ENCODE measurements at places on chromosomes 5 and 9.
A peak's percentile ranks its signal among the peaks of the same experiment; 100 is the strongest.

DNA sequence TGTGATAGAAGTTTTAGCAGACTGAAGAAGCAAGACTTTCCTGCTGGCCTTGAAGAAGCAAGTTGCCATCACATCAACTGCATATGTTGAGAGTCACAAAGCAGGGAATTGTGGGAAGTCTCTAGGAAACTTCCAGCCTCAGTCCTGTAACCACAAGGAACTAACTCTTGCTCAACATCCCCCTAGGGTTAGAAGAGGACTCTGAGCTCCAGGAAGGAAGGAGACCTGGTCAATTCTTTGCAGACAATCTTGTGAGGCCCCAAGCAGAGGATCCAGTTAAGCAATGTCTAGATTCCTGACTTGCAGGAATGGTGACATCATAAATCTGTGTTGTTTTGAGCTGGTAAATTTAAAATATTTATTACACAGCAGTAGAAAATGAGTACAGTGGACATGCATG lies 18.6 kb upstream of the ZNF366 start:
- no peak for DNase-seq

GRCh38 chr9:98365227-98365669 lies 109.8 kb upstream of the TBC1D2 start:
- DNase-seq, result no peak

GRCh38 chr5:151614565-151614964 lies 23.4 kb upstream of the FAT2 start:
- DNase-seq, result no peak

- no peak for DNase-seq
Measured at GRCh38 chr5:123496892-123497291, 15.1 kb upstream of the CSNK1G3 start.

DNA sequence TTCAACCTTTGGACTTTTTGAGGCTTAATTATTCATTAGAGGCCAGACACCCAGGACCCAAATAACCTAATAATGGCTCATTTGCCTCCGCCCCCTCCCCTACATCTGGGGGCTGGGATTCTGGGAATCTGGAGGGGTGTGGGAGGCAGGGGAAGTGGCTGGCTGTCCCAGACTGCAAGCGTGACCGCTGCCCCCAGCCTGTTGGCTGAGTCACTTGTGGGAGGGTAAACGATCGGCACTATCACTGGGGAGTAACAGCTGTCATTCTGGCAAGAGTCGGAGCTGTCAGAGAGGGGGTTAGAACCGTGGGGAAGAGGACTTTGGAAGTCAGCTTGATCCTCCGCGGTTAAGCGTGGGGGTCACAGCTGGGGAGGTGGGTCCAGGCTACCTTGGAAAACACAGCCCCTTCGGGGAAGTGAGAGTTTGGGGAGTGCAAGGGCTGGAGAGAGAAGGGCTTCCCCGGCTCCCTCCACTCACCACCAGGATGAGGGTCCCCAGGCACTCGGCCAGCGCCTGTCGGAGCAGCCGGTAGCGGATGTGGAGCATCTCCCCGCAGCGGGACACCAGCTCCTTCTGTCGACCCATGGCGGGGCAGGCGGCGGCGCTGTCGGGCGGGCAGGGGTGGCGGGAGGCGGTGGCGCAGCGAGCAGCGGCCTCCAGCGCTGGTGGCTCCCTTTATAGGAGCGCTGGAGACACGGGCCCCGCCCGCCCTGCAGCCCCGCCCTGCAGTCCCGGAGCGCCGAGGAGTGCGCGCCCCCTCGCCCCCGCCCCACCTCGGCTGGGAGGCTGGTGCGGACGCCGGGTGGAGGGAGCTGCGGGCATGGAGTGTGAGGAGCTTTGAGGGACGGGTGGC lies at the start of gene AQP3:
AQP3 (minus strand) TSS at position 648 of the 853 bp plus-strand sequence; CDS start at position 585, 63 bp downstream.
- peak; percentile 19 for DNase-seq

GRCh38 chr9:76161106-76161505 lies 233.1 kb downstream of the RFK start:
- no peak for DNase-seq

DNA sequence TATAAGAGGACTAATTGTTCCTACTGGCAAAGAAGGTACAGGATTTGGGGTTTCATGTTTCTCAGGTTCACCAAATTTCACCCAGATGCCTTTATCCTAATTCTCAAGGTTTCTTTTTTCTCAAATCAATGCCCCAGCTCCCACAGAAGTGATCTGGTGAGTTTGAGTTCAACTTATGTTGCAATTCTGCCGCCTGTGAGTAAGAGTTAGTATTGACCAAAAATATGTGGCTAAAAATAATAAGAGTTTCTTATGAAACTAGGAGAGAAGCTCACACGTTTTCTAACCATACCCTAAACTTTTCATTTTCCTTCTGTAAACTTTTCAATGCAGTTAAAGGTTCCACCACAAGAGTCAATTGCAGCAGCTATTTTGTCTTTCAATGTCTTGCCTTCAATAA lies 15.1 kb downstream of the SLCO6A1 start:
- no peak for DNase-seq

- no peak for DNase-seq
Measured at GRCh38 chr9:82132024-82132423, 143.5 kb downstream of the SPATA31D1 start.

- DNase-seq, result no peak
Measured at GRCh38 chr9:135240871-135241311, 153.4 kb downstream of the OLFM1 start.

- no peak for DNase-seq
Measured at GRCh38 chr9:5459289-5459829, 9.0 kb downstream of the CD274 start.

GRCh38 chr5:168940712-168941111 lies 360.2 kb downstream of the SLIT3 start:
- no peak for DNase-seq

GRCh38 chr5:35073160-35073559 lies 25.4 kb upstream of the AGXT2 start:
- DNase-seq, result no peak

GRCh38 chr9:97773723-97774122 lies 76.6 kb upstream of the XPA start:
- no peak for DNase-seq

DNA sequence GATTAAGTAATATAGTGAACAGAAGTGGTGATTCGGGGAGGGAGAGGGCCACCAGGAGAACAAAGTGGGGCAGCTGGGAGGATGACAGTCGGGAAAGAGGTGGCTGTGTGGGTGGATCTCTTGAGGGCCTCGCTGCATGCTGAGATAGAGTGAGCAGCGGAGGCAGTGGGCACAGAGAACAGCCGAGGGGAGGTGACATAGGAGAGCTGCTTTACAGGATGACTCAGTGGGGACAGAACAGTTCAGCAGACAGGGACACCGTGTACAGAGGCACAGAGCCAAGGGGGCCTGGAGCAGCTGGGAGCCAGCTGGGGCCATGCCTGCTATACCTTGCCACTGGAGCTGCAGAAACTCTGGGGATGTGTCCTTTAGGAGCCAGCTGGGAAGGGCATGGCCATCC lies 273.9 kb downstream of the GADD45G start:
- DNase-seq, result peak; percentile 97

DNA sequence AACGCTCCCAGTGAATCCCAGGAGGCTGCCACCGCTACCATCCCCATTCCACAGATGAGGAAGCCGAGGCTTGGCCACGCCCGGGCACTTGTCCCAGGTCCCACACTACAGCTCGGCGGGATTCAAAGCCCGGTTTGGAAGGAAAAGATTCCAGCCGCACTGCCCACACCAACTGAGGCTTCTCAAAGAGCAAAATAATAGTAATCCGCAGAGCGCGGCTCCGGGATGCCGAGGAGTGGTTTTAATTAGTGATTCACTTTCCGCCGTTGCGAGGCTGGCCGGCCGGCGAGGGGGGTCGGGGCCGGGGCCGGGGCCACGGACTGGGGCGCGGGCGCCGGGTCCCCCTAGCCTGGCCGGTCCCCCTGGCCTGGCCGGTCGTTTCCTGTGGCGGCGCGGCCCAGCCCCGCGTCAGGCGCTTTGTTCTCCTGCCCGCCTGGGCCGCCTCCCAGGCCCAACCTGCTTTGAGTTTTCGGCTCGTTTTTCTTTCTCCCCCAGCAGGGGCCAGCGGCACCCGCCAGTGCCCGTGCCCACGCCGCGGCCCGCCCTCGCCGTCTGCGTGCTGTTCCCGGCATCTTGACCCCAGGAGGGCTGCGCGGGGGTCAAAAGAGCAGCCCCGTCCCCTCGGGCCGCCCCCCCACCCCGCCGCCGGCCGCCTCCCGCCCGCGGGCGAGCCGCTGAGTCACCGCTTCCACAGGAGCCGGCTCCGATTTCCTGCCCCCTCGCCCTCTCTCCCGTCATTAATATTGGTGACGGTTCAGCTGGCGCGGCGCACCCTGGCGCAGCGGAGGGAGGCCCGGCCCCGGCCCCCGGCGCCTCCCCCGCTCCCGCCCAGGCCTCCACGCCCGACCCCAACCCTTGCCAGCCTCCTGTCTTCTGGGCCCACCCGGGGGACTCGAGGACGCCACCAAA lies 31.2 kb downstream of the FGF18 start:
- DNase-seq, result no peak

- no peak for DNase-seq
Measured at GRCh38 chr5:14143546-14143840, 351 bp downstream of the TRIO start.

DNA sequence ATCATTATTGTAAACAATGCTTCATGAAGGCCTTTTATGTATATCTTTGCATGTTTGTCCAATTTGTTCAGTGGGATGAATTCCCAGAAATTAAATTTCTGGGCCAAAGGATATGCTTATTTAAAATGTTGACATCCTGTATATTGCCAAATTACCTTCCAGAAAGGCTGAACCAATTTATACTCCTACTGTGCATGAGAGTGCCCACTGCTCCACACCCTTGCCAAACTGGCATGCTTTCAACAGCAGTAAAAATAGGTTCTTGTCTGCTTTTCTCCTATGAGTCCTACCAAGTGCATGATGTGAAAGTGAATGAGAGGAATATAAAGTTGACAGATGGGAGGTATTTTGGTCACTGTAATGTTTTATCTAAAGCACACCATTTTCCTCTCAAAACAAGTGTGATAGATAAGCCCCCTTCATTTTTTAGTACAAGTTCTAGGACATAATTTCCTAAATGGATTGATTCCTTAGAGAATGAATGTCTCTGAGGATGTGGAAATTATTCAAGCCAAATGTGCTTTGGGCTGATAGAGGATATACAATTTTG lies 70.5 kb upstream of the ERBIN start:
- DNase-seq, result no peak

DNA sequence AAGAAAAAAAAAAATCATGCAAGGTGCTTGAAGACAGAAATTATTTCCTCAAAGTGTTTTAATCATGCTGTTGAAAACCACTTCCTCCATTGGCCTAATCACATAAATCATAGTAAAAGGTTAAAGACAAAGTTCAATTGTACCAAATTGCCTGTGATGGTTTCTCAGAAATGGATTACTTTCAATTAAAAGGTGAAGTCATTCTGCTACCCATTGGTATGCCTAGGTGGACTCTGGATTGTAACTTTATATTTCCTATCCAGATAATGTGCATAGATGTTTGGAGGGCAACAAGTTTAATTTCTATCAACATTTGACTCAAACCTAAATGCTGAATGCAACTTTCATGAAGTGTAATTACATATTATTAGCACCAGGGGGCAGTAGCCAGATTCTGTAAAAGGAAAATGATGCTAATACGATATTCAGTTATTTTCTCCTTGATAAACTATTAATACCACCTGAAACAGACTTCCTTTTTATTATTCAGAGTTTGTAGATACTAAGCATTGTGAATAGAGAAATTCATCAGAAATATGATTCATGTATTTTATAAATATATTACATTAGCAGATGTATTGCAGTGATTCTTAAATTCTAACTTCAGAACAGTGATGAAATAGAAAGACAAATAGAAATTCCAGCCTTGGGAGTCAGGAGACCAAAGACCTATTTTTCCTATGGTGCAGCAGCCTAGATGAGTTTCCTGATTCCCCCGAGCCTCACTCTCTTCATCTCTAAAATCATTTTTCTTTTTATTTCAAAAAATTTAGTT lies 148.2 kb downstream of the CAAP1 start:
- DNase-seq, result peak; percentile 7

GRCh38 chr5:151663617-151664293 lies 23.0 kb downstream of the SPARC start:
- no peak for DNase-seq

DNA sequence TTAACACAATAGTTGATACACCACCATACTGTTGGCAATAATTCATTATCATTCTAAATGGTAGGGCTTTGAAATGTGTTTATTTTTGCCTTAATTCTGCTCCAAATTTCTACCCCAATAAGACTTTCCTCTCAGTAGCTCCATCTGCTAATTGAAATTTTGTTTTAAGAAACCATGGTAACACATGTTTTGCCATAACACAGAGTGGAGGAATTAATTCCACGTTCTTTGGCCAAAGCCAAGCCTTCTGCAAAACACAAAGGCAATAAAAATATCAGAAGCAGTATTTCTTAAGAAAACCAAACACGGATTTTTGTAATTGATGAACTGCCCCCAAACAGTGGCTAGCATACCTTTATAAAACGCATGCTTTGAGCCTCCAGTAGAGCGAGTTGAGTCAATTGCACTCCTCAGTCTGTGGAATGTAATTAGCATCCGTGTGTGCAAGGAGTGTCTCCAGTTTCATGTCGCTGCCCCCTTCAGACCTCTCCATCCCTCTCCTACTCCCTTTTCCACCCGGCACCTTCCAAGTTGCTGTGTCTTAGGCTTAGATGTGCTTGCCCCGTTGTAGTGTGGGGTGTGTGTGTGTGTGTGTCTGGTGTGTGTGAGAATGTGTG lies 58.2 kb upstream of the CKS2 start:
- DNase-seq, result no peak

GRCh38 chr5:10839118-10839517 lies 78.1 kb upstream of the DAP start:
- no peak for DNase-seq

GRCh38 chr9:89523948-89524347 lies 26.0 kb upstream of the SEMA4D start:
- DNase-seq, result no peak

- DNase-seq, result no peak
Measured at GRCh38 chr9:90795871-90796317, 5.7 kb upstream of the SYK start.

DNA sequence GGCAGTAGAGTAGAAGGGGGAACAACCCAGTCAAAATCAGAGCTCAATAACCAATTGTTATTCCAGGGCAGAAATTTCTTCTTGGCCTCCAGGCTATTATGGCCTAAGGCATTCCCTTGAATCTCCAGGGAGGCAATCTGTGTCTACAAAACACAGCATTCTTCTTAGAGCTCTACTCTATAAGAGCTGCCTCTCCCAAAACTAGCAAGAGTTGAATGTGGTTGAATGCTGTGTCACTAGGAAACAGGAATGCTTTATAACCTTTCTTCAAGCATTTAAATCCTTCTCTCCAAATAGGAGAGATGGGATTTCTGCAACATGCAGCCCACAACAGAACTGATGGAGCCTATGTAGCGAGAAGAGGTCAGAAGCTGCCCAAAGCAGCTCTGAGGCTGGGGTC lies 97.1 kb upstream of the APC start:
- no peak for DNase-seq

- DNase-seq, result peak; percentile 88
Measured at GRCh38 chr9:125541840-125542243, 165.2 kb downstream of the MAPKAP1 start.

DNA sequence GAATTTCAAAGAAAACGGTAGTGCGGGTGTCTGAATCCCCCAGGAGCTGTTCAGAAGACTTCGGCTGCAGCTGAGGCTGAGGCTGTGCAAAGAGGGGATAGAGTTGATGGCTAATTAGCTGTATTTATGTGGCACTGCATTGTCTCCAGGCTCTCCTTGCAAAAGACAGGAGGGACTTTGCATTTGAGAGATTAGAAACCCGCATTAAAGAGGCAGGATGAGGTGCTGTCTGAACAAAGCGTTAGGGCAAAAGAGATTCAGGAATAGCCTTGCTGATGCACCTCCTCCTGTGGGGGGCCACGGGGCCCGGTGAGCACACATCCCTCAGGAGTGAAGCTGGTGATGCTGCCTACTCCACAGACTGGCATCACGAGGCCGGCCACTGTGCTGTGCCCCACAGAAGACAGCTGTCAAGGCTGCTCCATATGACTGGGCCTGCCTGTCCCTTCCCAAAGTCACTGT lies 343.6 kb upstream of the DAP start:
- DNase-seq, result no peak

Measured in SHP77 (cell line).